ENCODE measurements at places on chromosomes 2 and 18. TPM values are rescaled to one million over a fixed set of nuclear protein-coding genes. Genes with fewer than 3 reads are reported as not detected.

The FAM237A gene
- not detected for total RNA-seq

The IKZF2 gene
- total RNA-seq: 0.97 TPM

The LIMS3 gene
- total RNA-seq: not detected

The SPOPL gene
- total RNA-seq: 5.1 TPM

The CNPPD1 gene
- total RNA-seq: 27.7 TPM

The POU3F3 gene
- not detected for total RNA-seq

The CNRIP1 gene
- 0.81 TPM for total RNA-seq

The PDCD1 gene
- 2.8 TPM for total RNA-seq

The CCL20 gene
- total RNA-seq: not detected

The SH3RF3 gene
- 1.0 TPM for total RNA-seq

The GREB1 gene
- total RNA-seq: 16.9 TPM

The CCDC178 gene
- not detected for total RNA-seq

The PSME4 gene
- total RNA-seq: 71.4 TPM

DNA sequence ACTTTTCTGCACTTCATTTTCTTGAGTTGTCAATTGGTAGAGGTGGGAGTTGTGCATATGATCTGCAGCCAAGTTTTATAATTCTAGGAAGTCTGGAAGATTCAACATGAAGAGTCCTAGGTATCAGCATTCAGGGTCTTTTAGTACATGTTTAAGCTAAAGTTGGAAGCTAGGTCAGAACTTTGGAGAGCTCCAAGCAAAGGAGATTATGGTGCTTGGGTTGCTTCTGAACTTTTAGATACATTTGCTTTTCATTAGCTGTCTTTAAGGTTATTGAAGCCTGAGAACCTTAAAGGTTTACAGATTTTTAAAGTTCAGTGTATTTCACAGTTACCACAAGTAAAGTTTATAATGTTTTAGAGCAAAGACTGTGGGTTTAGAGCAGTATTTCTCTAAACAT is 85.5 kb downstream of the EPC2 start:
- no peak for DNase-seq

- no peak for DNase-seq
Observed at GRCh38 chr18:42813570-42813969, 301.9 kb downstream of the RIT2 start.

DNA sequence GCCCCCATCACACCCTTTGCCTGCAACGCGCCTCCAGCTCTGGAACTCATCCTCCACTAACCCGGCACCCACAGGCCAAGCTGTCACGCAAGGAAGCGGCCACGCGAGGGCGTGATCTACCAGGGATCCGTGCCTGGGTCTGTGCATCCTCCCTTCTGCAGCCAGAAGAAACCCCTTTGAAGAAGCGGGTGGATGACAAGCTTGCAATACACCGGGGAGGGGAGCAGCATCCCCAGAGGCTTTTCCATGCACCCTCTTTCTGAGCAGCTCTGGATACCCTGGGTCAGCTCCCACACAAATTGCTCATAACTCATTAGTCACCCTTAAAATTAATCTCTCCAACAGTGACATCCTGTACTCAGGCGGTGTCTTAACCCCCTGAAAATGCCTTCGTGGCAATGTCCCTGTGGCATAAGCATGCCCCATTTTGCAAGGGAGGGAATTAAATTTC is 47.6 kb downstream of the PDCL3 start:
- peak; percentile 83 for DNase-seq

DNA sequence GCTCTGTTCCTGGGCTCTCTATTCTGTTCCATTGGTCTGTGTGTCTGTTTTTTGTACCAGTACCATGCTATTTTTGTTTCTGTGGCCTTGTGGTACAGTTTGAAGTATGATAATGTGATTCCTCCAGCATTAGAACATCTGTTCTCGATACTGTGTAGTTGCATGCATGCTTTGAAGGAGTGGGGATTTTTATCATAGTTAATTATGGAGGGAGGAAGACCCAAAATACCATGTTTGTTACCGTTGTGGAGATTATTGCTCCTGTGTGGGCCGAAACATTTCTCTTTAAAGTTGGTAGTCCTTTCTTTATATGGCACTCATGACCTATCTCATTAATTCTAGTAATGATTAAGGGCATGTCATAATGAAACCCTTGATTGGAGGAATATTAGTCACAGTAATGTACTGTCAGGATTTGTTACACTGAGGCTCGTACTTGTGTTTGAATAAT is 87.6 kb downstream of the TTC27 start:
- no peak for DNase-seq

DNA sequence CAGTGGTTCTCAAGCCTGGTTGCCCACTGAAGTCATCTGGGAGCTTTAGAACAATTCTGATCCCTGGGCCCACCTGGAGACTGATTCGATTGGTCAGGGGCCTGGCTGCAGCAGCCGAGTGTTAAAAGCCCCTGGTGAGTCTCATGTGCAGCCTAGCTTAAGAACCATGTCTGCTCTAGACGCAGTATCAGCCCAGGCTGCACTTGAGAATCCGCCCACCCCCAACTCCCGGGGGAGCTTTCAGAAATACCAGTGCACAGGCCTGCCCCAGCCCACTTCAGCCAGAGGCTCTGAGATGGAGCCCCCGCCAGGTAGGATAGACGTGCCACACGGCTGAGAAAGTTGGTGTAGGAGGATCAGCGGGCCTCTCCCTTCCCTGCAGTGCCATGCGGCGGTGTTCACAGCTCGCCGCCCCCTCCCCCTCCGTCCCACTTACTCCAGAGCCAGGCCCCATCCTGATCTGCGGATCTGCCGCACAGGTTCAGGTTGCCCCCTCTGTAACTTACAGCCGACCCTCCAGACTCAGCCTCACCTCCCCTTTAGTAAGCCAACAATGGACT is 209.0 kb upstream of the RAB12 start:
- DNase-seq: peak; percentile 60

- DNase-seq: peak; percentile 78
Observed at GRCh38 chr2:130341562-130342019, 1.1 kb upstream of the IMP4 start.

- peak; percentile 35 for DNase-seq
Observed at GRCh38 chr2:216139884-216140283, 30.7 kb downstream of the XRCC5 start.

- DNase-seq: no peak
Observed at GRCh38 chr18:11498821-11499220, 110.6 kb upstream of the SLC35G4 start.

DNA sequence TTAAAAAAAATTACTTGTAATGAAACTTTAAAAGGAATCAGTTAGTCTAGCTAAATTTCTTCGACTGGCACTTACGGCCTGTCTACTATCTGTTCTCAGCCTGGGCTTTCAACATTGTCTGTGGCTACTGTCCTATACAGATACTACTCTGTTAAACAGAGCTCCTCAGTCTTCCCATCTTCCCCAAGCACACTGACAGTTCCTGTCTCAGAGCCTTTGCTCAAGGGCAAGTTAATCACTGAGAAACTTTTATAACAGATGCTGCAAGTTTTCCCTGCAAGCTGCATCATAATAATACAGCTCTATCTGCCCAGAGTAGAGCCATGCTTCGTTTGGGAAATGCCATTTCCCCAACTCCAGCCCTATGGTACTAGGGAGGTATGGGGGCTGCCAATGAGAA is 11.3 kb upstream of the YPEL5 start:
- no peak for DNase-seq

GRCh38 chr2:42102591-42103450 is 55.0 kb downstream of the PKDCC start:
- DNase-seq: peak; percentile 96

- DNase-seq: peak; percentile 76
Observed at GRCh38 chr2:23698721-23699579, 228.0 kb downstream of the ATAD2B start.

DNA sequence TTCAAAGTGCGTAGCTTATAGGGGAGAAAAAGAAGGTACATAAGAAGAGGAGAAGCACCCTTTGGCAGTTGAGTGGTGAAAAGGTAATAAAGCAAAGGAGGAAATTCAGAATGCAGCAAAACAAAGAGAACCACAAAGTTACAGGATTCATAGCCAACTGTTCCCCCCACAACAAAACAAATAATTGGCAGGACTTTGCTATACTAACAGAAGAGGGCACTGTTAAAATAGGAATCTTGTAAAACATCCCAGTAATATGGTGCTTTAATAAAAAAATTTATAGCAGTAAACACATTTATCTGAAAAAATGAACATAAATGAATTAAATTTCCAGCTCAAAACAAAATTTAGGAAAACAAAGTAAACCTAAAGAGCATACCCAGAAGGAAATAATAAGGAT is 42.3 kb downstream of the R3HDM1 start:
- DNase-seq: no peak

DNA sequence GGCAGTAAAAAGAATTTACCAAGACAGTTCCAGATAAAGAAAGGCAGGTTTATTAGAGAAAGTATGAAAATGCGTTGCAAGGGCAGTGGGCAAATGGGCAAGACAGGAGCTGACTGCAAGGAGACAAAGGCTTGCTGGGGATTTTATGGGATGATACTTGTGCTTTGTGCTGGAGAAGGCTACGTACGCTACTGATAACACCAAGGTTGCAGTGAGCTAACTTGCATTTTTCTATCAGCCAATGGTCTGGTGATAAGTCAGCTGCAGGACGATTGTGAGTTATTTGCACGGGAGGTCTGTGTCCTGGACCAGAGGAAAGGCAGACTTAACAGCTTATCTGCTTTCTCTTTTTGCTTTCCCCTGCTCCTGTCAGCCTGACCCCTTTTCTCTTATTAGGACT is 116.5 kb downstream of the PMS1 start:
- no peak for DNase-seq

DNA sequence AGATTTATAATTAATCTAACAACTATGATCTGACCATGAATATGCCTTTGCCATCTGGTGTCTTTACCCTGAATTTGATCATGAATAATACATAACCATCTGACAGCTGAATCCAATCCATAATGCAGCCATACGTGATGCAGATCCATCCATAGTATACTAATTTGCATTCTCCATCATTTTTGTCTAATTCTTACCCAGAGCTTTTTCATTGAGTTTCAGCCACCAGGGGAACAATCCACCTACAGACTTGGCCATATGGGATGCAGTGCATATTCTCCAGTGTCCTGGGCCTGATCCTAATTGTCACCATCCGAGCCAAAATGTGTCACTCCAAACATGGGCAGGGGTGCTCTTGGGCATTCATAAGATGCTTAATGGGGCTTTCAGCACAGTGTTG is 227.2 kb upstream of the CRIM1 start:
- DNase-seq: no peak

- DNase-seq: no peak
Observed at GRCh38 chr18:50372743-50373142, 2.1 kb upstream of the SKA1 start.

GRCh38 chr2:8630676-8631464 is 51.0 kb upstream of the ID2 start:
- no peak for DNase-seq

- no peak for DNase-seq
Observed at GRCh38 chr18:79939096-79939495, 12.4 kb downstream of the SLC66A2 start.

- no peak for DNase-seq
Observed at GRCh38 chr2:56260415-56260814, 76.6 kb downstream of the CCDC85A start.

- DNase-seq: peak; percentile 41
Observed at GRCh38 chr2:90207454-90208058, 1516.1 kb downstream of the RPIA start.

- no peak for DNase-seq
Observed at GRCh38 chr2:15764683-15765011, 173.0 kb downstream of the DDX1 start.

DNA sequence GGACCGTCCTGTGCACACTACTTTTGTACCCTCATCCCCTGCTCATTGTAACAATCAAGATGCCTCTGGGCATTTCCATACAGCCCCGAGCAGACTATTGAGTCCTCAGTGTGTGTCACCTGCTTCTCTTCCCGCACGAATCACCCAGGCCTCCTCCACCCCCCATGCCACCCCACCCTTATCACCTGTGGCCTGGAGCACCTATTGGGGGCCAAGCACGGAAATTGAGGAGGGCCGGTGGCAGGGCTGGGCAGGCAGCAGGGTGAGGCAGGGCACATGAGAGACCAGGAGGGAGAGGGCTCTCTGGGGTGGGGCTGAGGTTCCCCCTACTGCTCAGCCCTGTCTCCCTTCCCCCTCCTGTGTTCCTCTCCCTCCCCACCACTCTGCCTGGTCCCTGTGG is 4.3 kb upstream of the NIFK start:
- DNase-seq: no peak

GRCh38 chr2:135149251-135149650 is 97.2 kb downstream of the RAB3GAP1 start:
- no peak for DNase-seq

- no peak for DNase-seq
Observed at GRCh38 chr2:8796315-8796848, 41.0 kb downstream of the KIDINS220 start.

- DNase-seq: no peak
Observed at GRCh38 chr2:157267476-157267875, 10.0 kb downstream of the GALNT5 start.

GRCh38 chr2:224925810-224926100 is 116.5 kb downstream of the DOCK10 start:
- no peak for DNase-seq

DNA sequence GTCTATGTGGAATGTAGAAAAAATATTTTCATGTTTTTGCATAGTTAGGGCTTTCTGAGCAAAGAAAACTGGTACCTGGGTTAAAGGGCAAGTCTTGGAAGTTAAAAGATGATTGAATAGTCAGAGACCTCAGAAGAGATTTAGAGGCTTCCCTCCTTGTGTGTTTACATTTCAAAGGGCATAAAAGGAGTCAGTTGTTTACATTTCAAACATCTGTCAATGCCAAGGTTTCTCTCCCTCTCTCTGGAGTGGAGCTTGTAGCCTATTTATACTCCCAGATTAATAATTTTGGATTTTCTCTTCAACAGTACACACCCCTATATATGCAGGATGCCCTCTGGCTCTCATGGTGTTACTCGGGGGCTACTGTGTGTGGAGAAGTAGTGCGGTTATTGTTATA is 8.6 kb downstream of the M1AP start:
- no peak for DNase-seq

GRCh38 chr18:63378919-63379638 is 12.1 kb upstream of the KDSR start:
- no peak for DNase-seq

DNA sequence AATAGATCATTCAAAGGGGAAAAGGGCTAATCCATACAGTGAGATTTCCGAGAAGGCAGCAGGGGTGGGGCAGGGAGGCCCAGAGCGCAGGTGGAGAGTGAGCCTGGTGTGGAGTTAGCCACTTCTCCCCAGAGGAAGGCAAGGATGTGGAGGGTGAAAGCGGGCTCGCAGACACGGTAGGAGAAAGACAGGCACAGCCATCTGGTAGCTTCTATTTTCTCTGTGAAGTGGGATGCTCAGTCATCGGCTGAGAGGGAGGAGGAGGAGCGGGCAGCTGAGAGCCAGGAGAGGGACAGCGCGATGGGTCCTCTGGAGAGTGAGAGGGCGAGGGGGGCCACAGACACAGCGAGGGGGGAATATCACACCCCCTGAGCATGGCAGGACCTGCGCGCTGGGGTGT is 153.3 kb upstream of the NDUFV2 start:
- no peak for DNase-seq

- DNase-seq: peak; percentile 52
Observed at GRCh38 chr18:51668101-51668500, 470.6 kb upstream of the MEX3C start.

DNA sequence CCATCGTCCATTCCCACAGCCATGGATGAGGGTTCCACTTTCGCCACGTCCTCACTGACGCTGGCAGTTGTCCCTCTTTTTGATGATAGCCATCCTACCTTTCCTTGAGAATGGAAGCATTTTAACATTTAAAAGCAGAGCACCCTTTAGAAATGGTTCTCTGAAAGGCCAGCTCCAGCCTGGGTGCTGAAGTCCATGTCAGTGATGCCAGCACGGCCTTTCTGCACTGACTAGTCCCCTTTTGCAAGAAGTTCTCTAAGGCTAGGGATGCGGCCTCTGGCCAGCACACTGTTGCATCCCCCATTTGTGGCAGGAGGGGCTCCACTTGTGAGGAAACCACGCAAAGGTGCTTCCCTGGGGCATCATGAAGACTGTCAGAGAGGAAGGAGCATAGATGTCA is 203.5 kb downstream of the MGAT5 start:
- DNase-seq: no peak
